ENCODE measurements at places on chromosomes 12 and 14.
A peak's percentile ranks its signal among the peaks of the same experiment; 100 is the strongest.

DNA sequence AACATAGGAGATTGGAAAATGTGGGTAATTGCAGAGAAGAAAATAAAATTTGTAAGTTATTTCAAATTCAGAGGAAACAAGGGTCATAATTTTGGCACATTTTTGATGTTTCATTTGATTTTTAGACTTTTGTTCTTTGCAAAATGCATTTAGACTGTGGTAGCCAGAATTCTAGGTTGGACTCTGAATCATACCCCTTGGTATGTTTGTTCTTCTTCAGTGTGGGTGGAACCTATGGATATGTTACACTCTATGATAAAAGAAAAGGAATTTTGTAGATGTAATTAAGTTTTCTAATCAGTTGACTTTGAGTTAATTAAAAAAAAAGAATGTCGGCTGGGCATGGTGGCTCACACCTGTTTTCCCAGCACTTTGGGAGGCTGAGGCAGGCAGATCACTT lies 827.0 kb downstream of the AACS start:
- no peak for DNase-seq

GRCh38 chr12:99847936-99848335 lies 136.8 kb downstream of the ANKS1B start:
- DNase-seq, result no peak

GRCh38 chr14:22623047-22623446 lies 21.1 kb downstream of the OR6J1 start:
- DNase-seq, result no peak

GRCh38 chr12:4202918-4203317 lies 70.6 kb upstream of the CCND2 start:
- DNase-seq, result no peak

DNA sequence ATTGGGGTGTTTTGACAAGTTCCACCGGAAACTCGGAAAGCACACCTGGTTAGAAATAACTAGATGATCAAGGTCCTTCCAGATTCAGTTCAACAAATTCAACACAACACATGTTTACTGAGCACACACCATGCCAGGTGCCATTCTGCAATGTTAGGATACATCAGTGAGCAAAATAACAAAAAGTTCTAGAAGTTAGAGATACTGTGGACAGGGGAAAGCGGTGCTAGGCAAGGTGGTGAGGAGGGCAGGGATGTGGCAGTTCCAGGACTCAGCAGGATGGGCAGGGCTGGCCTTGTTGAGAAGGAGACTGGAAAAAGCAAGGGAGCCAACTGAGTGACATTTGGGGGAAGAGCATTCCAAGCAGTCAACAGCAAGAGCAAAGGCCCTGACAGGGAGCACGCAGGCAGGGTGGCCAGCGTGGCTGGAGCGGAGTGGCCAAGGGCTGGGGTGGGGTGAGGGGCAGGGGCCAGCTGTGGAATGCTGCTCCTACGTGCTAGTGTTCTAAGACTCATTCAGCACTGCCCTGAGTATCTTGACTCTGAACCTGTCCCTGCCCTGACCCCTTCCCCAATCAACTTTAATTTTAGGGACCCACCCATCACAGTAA lies 19.4 kb upstream of the FAIM2 start:
- DNase-seq, result no peak

DNA sequence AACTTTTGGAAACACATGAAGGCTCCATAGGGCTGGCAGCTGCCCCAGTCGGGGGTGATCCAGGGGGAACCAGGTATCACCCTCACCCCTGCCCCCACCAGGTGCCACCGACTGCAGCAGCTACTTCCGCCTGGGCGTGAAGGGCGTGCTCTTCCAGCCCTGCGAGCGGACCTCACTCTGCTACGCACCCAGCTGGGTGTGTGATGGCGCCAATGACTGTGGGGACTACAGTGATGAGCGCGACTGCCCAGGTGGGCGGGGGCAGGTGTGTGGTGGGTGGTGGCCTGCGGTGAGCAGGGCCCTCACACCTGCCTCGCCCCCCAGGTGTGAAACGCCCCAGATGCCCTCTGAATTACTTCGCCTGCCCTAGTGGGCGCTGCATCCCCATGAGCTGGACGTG lies 22.3 kb upstream of the NXPH4 start:
- DNase-seq, result no peak

GRCh38 chr14:41505491-41505890 lies 101.2 kb upstream of the LRFN5 start:
- no peak for DNase-seq

- DNase-seq, result no peak
Observed at GRCh38 chr12:108559748-108560147, 1.2 kb downstream of the SART3 start.

GRCh38 chr14:68739701-68740100 lies 53.2 kb downstream of the ZFP36L1 start:
- DNase-seq, result no peak

- peak; percentile 24 for DNase-seq
Observed at GRCh38 chr12:69388371-69388770, 28.8 kb downstream of the YEATS4 start.

GRCh38 chr12:121697093-121697698 lies 15.4 kb upstream of the TMEM120B start:
- DNase-seq, result peak; percentile 80

Data from CD4-positive, alpha-beta T cell treated with Interleukin-10 for 1 hour (primary cell).